ENCODE measurements at places on chromosomes 13 and 19. TPM values are rescaled to one million over a fixed set of nuclear protein-coding genes. Genes with fewer than 3 reads are reported as not detected.
A peak's percentile ranks its signal among the peaks of the same experiment; 100 is the strongest.

The ZNF730 gene
- total RNA-seq, result 0.50 TPM

The TMEM150B gene
- total RNA-seq, result 1.2 TPM

DNA sequence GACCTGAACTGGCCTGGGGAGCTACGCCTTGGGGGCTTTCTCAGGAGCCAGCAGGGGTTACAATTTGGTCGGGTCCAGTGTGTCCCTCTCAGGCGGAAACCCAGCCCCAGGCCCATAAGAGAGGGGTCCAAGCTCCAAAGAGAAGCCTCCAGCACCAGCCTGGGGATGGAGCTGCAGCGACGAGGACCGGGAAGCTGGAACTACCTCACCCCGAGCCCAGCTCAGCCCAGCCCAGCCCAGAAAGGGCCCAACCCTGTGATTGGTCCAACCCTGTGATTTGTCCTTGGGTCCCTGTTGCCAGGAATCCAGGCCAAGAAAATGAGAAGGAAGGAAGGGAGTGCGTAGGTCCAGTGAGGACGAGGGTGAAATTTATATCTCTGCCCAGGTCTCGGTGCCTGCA is 24.1 kb downstream of the CLEC4M start:
- DNase-seq, result no peak

DNA sequence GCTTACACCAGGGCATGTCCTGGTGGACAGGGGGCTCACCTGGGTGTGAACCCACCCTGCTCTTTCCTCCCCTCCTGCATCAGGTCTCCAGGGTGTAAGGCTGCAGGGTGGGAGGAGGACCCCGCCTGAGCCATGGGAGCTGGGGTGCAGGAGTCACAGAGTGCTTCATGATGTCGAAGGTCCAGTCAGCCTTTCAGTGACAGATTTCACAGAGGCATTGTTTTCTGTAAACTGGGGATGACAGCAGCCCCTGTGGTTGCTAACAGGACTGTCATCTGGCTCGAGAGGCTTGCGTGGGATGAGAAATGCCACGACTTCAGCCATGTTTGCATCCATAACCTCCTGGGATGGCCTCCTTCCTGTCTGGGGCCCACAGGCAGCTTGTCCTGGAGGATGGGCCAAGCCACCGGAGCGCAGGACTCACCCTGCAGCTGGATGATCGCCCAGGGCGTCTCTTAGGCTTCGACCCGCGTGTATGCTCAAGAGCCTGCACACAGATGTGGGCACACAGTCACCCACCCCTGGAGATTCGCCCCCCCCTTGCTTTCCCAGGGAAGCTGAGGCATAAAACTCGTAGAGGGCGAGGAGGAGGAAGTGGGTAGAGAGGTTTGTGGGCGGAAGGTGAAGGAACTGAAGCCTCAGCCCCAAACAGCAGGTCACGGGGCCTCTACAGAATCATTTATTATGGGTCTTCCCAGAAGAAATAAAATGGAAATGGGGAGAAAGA is 4.9 kb downstream of the NANOS3 start:
- DNase-seq, result peak; percentile 82

GRCh38 chr19:1925544-1925943 is 15.4 kb upstream of the CSNK1G2 start:
- no peak for DNase-seq

- no peak for DNase-seq
These were observed 336.0 kb downstream of the TBC1D4 start for GRCh38 chr13:75145927-75146326.

Measured in activated CD8-positive, alpha-beta memory T cell treated with anti-CD3 and anti-CD28 coated beads, Interleukin-2, amount 10 ng/mL, durations not matched to agents 7 days and 5 days (primary cell).